ENCODE measurements at places on chromosomes 4 and X.

- no peak for DNase-seq
Observed at GRCh38 chr4:88511236-88511635, 12.3 kb downstream of the PYURF start.

GRCh38 chr4:8258552-8259212 is 10.9 kb upstream of the HTRA3 start:
- no peak for DNase-seq

DNA sequence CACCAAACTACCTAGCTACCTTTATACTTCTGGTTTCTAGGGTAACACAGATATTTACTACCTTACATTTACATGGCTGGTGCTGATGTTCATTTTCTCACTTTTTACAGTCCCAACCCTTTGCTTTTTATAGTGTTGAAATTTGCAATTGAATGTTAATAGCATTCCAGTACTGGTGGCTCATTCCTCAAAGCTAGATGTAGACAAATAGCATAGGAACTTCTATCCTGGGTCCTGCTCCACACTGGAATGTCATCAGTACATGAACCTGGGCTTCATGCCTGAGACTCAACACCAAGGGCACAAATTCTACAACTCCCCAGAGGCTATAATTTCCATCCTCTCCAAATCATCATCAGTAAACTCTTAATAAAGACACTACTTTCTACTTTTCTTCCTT is 10.3 kb upstream of the TRMT2B start:
- no peak for DNase-seq

GRCh38 chr4:168501407-168501806 is 4.6 kb downstream of the PALLD start:
- no peak for DNase-seq

GRCh38 chr4:4781936-4782707 is 77.3 kb upstream of the MSX1 start:
- DNase-seq: no peak

DNA sequence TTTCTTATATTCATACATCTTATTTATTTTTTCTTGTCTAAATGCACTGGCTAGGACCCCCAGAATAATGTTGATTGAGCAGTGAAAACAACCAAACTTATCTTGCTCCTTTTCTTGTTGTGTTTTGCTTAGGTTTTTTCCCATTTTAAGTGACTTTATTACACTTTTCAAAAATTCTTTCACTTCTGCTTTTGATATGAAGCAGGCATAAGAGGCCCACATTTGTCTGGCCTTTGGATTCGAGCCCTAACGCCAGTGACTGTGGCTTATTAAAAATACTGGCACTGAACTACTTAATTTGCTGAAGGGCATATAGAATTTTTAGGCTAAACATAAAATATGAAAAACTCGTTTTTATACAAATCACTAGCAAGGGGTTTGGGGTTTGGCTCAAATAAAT is 197.0 kb downstream of the ASB9 start:
- DNase-seq: no peak

DNA sequence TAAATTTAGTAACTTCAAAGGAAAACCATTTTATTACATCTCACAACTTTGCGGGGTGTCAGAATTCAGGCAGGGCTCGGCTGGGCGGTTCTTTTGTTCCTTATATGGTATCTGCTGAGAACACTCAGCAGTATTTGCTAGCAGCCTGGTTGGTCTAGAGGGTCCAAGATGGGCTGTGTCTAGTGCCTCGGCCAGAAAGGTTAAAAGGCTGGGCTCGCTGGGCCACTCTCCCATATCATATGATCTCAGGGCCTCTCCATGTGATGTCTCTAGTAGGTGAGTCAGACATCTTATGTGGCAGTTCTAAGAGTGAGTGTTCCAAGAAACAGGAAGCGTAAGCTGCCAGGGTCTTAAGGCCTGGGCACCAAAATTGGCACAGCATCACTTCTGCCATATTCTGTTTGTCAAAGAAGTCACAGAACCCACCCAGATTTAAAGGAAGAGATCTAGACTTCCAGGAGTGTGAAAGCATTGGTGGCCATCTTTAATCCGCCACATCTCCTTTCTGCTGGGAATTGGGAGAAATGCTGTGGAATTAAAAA is 100.9 kb upstream of the ATP6AP2 start:
- DNase-seq: no peak

GRCh38 chr4:163804001-163804400 is 309.5 kb downstream of the TMA16 start:
- DNase-seq: no peak

DNA sequence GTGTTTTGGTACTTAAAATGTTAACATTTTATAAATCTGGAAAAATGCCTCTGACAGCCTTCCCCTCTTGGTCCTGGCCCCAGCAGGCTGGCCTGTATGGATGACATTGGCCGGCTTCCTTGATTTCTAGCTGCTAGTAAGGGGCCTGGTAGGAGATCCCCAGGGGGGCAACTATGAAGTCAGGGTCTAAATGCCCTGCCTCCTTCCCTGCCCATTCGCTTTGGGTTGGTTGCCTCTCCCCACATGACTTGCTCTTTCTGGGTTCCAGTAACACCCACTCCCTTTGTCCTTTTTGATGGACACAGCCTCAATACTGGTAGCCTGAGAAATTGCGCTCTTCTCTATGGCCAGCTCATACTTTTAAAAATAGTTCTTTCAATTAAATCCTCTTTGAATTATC is 78.0 kb upstream of the MAD2L1 start:
- no peak for DNase-seq

DNA sequence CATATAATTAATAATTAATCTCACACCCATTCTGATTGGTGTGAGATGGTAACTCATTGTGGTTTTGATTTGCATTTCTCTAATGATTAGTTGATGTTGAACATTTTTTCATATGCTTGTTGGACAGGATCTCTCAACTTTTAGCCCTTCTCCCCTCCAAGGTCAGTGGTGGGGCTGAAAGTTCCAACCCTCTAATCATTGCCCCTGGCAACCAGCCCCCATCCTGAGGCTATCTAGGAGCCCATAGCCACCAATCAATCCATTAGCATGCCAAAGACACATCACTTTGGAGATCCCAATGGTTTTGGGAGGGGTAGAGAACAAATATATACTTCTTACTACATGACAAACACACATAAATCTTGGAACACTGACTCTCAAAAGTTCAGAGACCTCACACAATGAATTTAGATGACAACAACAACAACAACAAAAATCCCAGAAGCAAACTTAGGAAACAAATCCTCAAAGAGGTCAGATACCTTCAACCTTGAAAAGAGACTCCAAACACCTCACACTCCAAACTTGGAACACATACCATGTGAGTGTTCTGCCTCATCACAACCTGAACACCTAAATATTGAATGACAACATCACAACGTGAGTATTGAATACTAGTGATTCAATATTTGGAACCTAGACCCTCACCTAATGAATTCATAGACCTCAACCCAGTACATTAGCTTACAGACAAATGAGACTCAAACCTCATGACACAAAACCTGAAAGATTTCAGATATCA is 19.0 kb upstream of the PAGE4 start:
- no peak for DNase-seq

- no peak for DNase-seq
Observed at GRCh38 chr4:171553961-171554360, 259.2 kb upstream of the GALNTL6 start.

DNA sequence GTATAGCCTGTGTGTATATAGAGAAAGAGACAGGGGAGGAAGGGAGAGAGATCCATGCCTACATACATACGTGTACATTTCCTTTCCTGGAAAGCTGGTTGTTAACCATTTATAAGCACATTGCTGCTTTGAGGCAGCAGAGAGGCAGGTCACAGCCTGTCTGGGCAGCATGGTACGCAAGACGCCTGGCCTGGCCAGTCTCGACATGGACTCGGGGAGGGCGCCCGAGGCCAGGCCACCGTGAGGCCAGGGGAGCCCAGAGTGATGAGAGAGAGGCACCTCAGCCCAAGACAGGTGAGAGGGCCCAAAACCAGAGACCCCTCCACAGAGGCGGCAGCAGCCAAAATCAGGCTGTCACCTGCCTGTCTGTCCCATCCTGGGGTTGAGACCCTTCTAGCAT is 3.9 kb downstream of the TREX2 start:
- no peak for DNase-seq

GRCh38 chr4:176339936-176340761 is 20.4 kb downstream of the SPCS3 start:
- no peak for DNase-seq

GRCh38 chr4:110020646-110021443 is 108.2 kb downstream of the EGF start:
- DNase-seq: no peak

- no peak for DNase-seq
Observed at GRCh38 chrX:10433296-10433965, 187.0 kb downstream of the MID1 start.

DNA sequence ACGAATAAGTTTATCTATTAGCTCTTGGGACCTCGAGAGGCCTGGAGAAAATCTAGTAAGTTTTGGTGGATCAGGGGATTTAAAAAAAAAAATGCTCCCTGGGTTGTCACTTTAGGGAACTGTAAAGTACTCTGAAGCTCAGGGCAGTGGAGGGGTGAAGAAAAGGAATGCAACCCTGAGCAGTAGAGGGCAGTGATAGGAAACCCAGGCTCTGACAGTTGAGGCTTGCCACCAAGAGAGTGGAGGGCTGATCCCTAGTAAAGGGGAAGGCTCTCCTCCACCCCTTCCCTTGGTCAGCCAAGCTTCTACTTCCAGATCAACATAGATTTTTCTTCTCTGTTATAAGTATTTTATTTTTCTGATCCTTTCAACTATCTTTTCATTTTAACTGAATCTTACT is 73.1 kb downstream of the FBXO8 start:
- DNase-seq: no peak

DNA sequence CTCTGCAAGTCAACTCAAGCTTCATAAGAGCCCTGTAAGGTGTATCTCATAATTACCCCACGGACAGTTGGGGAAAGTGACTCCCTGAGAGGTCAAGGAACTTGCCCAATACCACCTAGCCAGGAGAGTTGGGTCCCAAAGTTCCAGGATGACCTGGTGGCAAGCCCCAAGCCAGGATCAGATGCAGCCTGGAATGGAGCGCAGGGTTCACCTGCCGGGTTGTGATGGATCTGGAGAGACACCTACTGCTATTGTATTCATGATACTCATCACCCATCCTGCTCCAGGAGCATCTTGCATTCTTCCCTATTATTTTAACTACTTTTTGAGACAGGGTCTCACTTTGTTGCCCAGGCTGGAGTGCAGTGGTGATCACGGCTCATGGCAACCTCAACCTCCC is 36.1 kb downstream of the ZBTB49 start:
- DNase-seq: no peak

DNA sequence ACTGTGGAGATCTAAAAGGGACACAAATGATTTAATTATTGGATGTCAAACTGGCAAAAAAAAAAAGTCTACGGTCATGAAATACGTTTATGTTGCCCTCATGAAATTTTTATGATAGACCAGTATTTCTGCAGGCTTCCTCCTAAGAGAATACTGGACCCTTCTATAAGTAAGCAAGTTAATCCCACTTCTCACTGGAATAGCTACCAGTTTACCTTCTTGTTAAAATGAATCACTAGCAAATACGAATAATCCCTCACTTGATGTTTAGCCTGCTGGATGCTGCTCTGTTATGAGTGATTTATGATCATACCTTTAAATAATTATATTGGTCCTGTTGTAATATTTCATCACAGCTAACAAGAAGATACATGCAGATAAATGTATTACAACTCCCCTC is 39.6 kb upstream of the GRID2 start:
- no peak for DNase-seq

- no peak for DNase-seq
Observed at GRCh38 chrX:77510007-77510406, 62.8 kb downstream of the FGF16 start.

DNA sequence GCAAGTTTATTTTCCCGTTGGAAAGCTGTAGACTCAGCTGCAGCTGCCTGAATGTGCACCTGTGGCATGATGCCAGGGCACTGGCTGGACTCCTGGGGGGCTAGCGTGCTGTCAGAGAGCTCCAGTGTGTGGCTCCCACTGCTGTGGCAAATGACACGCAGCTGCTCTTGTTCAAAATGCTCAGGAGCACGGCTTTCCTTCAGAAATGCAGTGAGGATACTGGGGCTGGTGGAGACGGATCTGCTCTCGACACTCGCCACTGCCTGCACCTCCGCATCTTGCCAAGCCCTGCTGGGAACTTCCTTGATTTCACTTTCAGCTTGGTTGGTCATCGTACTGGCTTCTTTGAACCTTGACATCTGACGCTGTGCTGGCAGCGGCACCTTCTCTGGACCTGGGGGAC is 58.7 kb downstream of the GPRIN3 start:
- no peak for DNase-seq

- DNase-seq: no peak
Observed at GRCh38 chr4:140308366-140309123, 64.9 kb upstream of the SCOC start.

- no peak for DNase-seq
Observed at GRCh38 chr4:13892739-13893105, 265.2 kb upstream of the BOD1L1 start.

DNA sequence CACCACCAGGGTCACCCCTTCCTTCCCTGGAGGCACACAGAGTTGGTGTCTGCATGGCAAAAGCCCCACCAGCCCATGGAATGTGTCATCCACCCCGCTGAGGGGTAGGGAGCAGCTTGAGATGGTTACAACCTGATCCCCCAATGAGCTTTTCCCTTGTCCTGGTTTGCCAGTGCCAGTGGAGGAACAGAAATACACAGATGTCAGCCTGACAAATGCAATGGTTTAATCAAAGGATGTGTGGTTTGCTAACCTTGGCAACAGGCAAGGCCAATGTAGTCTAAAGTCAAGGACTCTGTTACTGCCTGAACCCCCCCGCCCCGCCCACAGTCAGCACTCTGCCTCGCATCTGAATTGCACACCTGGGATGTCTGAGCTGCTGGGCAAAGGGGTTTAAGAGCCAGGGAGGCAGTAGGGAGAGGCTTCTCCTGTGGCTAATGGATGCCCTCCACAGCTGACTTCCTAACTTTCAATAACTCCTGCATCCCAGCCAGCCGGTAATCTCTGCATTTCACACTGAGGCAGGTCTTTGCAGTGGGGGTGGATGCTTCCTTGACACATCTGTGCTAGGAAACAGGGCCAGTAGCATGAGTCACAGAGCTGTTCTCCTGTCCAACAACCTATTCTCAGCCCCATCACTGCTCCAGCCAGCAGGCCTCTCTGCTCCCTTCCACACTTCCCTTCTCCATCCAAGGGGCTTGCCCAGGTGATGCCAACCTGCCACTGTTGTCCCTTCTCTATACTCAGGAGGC is 137.5 kb downstream of the AMMECR1 start:
- DNase-seq: no peak

GRCh38 chr4:8900588-8900987 is 28.9 kb upstream of the HMX1 start:
- DNase-seq: no peak

DNA sequence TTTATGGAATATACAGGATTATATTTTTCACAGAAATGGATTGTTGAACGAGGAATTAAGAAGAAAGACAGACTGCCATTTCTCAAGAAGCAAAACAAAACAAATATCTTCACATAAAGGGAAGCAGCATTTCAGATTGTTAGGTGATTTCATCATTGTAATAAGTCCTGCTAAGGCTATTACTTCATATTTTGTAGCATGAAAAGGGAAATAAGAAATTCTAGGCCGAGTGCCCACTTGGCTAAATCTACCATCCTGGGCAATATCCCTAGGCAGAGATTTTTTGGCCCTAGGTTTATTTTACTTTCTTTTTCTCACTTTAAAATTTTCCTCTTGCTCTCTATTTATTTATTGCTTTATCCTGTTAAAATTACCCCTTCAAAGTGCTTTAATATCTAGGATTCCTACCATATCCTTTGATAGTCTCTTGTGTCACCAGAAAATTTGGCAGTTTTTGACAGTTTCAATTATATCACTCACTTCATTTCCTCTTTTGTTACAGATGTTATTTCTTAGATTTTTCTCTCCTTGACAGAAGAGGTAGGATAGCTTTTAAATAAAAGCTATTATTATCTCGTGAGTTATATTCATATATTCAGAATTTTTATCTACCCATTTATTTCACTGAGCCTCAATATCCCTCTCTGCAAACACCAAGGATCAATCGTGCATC is 142.3 kb downstream of the PDGFC start:
- no peak for DNase-seq

All from GM10248 (cell line).